Stimulated activated CD4-positive, alpha-beta T cell treated with anti-CD3 and anti-CD28 coated beads, TNF-alpha, amount 100 ng/mL, for 1 hour (primary cell): ENCODE measurements at places on chromosomes 3 and 15.

DNA sequence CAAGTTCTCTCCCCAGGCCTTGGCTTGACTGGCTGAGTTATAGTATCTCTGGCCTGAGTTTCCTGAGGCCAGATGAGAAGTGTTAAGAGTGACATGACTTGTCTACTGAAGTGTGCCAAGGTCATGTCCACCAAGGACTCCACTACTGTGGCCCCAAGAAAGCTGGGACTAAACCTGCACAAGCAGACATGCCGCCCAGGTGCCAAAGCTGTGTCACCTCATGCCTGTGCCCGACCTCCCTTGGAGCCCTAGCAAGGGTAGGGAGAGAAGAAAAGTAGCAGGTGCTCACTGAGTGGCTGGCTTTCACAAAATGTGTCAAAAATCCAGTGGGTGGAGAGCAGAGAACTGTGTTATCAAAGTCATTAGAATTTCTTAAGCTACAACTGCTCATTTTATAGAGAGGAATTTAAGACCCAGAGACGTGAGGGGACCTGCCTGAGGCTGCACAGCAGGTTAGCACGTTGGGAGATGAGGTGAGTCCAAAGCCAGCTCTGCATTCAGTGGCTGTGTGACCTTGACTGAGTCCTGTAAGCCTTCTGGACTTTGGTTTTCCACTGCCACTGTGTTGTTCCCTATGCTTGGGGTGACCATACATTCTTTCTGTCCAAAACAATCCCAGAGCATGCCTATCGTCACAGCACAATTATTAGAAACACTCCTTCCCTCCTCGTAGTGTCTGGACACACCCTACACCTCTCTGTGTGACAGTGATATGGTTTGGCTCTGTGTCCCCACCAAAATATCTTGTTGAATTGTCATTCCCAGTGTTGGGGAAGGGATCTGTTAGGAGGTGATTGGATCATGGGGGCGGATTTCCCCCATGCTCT is 5.0 kb upstream of the LYSMD4 start:
- DNase-seq, result no peak

DNA sequence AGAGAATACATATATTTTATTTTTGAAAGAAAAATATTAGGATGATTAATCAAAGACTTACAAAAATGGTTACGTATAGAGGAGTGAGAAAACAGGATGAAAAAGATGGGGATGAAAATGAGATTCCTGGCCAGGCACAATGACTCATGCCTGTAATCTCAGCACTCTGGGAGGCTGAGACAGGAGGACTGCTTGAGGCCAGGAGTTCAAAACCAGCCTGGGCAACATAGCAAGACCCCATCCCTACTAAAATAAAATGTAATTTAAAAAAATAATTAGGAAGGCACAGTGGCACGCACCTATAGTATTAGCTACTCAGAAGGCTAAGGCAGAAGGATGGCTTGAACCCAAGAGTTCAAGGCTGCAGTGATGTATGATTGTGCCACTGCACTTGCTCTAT is 11.9 kb downstream of the MYO9A start:
- no peak for DNase-seq

- no peak for DNase-seq
These were observed 25.3 kb downstream of the CMSS1 start for GRCh38 chr3:99842826-99843589.

DNA sequence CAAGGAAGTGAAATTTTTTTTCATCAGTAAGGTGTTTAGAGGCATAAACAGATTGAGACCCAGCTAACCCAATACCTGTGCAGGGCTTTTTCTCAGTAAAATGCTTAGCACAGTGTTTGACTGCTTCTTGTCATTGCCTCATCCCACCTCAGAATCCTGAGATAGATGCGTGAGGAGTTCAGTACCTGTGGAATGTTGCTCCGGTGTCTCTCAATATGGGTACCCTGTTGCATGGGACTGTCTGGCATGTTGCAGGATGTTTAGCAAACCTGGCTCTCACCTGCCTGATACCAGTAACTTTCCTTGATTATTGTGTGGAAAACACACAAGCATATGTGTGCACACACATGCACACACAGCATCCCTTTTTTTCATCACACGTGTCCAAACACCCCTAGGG is 128.4 kb downstream of the MCTP2 start:
- DNase-seq, result no peak

DNA sequence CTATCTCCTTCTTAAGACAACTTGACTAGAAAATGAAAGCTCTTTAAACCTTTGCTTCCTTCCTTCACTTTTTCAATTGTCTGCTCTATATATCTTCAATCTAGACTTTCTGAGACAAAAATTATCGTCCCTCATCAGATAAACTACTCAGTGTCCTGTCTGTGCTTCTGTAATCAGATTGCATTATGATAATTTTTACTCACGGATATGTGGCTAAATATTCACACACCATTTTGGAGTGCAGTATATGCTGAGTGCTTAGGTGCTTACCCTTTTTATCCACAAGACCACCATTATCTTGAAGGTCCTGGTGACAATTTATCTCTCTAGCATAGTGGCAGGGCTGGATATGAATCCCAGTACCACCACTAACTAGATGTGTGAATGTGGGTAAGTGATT is 1012.3 kb downstream of the TUSC7 start:
- DNase-seq, result no peak

DNA sequence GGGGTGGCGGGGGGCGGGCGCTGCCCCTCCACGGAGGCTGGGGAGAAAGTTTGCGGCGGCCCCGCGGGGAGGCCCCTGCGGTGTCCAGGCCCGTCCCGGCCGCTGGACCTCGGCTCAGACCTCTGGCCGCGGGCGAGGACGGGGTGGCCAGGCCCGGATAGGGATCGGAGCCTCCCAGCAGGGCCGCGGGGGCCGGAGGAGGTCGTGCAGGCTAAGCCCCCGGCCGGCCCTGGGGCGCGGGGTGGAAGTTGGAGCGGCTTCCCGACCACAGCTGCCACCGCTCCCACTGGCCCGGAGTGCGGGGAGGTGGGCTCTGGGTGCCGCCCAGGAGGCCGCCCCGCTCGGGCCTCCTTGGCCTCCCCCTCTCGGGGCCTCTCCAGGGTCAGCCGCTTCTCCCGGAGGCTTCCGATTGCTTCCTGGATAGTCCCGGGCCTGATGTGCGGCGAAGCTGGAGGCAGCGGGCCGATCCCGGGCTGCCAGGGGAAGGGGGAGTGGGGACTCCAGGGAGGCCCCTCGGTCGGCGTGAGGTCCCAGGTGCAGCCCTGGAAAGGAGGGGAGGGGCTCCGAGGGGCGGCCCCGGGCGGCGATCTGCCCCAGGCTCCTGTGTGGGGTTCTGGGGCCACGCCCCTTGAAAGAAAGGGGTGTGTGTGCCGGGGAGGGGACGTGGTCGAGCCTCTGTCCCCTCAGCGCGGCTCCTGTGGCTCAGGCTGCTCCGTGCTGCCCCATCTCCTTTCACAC is 907 bp downstream of the PLXNA1 start:
- DNase-seq, result no peak

- no peak for DNase-seq
These were observed 20.2 kb upstream of the PARP14 start for GRCh38 chr3:122660297-122660974.

GRCh38 chr3:56915966-56916586 is 114.3 kb upstream of the ARHGEF3 start:
- peak; percentile 52 for DNase-seq

DNA sequence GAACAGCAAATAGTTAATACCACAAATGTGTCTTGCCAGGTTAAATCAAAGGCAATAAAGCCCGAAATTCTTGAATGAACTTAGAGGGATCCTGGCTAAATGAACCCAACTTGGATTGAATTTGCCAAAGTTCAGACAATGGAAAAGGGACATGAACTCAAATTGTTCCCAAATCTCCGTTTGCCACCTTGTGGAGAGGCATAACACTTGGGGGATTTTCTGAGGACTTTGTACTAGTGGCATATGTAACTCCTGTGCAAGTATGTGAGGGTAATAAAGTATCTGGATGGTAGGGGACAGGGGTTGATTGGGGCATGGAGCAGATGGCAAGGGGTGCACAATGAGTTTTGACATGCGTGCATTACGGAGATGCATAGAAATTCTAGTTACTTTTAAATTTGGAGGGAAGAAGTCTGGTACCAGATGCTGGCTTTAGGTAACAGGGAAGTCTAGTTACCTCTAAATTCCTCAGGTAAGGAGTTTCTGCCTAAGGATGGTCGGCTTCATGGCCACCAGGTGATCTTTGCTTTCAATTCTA is 1.2 kb upstream of the TCAIM start:
- no peak for DNase-seq

DNA sequence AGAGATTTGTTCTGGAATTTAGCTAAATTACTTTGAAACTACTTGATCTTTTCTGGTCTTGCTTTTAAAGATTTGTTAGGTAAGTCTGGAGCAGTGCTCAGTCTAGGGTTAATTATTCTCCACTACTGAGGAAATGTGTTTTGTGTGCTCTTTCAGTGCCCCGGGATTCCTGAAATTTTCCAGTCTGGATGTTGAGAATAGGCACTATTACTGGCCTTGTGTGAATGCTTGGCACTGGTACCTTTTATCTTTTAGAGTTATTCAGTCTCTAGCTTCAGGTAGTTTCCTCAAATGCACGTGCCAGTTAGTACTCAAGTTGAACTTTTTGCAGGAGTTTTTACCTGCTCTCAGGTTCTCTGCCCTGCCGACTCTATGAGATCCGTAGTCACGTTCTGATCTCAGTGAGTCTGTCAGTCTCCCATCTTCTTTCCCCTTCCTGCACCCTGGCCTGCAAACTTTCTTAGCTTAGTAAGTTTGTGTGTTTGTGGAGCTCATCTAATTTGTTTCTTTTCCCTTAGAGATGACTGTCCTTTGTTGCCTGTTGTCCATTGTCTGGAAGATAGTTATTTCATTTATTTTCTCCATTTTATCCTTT is 39.5 kb downstream of the TCF12 start:
- DNase-seq, result no peak

- no peak for DNase-seq
These were observed 3.6 kb downstream of the OTOL1 start for GRCh38 chr3:161500068-161500796.
